ENCODE measurements at places on chromosomes 1 and 21.
A peak's percentile ranks its signal among the peaks of the same experiment; 100 is the strongest.

DNA sequence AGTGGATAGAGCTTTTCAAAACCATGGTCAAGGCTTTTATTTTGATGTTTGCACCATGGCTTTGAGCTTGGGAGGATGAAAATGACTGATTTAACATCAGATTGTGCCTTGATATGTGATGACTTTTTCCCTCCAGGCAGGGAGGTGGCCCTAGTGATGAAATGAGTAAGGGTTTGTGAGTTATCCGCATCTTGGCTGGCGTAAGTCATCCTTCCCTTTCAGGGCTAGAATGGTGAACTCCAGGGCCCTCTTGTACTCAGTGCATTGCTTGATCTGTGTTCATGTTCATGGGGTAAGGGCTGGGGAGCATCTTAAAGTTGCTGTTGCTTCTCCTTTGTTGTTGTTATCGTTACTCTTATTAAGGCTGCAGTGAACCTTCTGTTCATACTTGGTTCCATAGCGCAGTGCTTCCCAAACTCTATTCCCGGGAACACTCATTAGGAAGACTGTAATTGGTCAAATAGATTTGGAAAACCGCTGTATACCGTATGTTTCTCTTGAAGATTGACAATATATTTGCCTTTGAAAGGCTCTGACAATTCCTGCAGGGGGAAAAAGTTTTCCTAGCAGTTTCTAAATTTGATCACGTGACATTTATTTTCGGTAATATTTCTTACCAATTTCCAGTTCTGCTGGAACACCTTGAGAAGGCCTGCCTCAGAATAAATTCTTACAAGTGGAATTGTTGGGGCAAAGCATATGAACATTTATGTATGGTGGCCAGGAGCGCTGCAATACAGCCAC lies 23.1 kb downstream of the GPR137B start:
- DNase-seq = no peak

DNA sequence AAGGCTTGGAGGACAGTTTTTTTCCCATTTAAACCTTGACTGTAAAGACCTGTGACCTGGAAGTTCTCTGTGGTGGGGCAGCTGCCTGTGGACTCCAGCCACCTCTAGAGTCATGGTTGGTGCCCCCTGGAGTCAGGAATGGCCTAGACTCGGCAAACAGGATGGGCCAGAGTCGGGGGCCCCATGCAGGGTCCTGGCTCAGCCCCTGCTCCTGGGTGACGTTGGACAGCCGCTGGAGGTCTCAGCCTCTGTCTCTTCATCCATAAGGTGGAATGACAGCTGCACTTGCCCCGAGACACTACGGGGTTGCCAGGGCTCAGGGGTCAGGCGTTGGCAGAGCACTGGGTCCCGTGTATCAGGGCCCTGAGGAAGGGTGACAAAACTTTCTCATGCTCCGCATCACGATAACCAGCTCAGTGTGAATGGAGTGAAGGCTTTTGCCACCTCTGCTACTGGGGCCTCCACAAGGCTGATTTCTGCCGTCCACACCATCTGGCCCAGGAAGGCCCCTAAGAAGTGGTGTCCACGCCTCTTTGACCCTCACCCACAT lies 58.5 kb upstream of the TTC34 start:
- DNase-seq = no peak

- peak; percentile 21 for DNase-seq
These were observed 160.9 kb downstream of the GABPA start for GRCh38 chr21:25895565-25896205.

DNA sequence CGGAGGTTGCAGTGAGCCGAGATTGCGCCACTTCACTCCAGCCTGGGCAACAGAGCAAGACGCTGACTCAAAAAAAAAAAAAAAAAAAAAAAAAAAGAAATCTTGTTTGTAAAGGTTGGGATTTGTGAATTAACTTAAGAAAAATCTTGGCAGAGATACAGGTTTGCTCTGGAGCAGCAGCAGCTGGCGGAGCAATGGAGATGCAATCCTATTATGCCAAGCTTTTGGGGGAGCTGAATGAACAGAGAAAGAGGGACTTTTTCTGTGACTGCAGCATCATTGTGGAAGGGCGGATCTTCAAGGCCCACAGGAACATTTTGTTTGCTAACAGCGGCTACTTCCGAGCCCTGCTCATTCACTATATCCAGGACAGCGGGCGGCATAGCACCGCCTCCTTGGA lies 5.6 kb downstream of the ZBTB8B start:
- no peak for DNase-seq

- no peak for DNase-seq
These were observed 231.3 kb downstream of the C1orf94 start for GRCh38 chr1:34408011-34408410.

- no peak for DNase-seq
These were observed 5.4 kb upstream of the LRRC40 start for GRCh38 chr1:70210820-70211219.

GRCh38 chr1:156623946-156624813 lies 5.0 kb downstream of the HAPLN2 start:
- peak; percentile 81 for DNase-seq

DNA sequence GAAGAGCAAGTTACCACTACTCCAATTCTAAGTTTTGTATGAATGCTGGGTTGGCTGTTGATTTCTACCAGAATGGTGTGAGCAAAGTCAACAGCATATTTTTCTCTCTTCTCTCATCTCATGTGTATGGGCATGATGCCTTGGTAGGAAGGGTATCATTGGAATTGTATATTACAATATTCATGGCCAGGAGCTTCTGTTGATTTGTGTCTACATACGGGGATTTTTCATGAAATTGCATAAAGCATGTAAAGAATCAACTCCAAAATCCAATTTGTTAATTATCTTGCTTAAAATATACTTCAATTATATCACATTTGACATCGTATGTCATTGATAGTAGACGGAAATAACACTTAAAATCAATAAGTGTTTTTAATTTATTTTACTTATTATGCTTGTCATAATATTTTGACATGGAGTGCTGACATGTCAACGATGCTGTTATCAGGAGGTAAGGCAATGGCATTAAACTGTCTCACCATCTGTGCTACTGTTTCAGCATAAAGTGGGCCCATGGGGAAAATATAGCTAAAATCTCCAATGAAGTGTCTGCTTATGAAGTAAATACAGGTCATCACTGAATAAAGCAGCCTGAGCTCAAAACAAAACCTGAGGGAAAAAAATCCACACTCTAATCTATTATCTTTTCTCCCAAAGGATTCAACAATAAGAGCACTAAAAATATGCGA lies 142.2 kb upstream of the NBPF11 start:
- no peak for DNase-seq

DNA sequence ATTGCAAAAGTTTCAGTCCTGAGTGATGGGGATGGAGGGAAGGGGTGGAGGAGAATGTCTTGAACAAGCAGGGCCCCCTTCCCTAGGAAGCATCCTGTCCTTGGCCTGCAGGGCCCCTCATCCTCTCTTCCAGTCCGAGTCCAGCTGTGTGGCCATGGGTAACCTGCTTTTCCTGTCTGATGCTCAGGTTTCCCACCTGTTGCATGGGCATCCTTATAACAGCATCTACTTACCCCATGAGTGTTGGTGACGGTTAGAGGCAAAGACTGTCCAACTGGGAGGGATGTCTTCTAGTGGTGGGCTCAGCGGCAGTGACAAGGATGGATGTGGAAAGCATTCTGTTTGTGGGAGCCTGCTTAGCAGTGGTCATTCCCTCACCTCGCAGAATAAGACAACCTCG lies 1.9 kb downstream of the UBL4B start:
- DNase-seq = no peak

- DNase-seq = no peak
These were observed 9.7 kb upstream of the PRDX6 start for GRCh38 chr1:173467426-173467825.

DNA sequence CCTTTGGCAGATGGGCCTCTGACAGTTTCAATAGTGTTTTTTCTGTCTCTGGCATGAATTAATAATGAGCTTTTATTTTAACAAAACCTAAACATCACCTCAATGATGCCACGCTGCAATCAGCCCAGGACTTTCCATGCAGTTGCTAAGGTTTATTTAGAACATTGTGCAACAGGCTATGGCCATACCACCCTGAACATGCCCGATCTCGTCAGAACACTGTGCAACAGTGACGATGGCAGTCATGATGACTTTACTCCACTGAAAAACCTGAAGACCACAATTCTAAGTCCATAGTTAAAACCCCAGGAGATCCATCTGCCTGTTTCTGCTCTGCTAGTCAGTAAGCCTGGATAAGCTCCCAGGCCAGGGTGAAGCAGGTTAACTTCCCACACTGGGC lies 310.0 kb downstream of the PBX1 start:
- DNase-seq = no peak

DNA sequence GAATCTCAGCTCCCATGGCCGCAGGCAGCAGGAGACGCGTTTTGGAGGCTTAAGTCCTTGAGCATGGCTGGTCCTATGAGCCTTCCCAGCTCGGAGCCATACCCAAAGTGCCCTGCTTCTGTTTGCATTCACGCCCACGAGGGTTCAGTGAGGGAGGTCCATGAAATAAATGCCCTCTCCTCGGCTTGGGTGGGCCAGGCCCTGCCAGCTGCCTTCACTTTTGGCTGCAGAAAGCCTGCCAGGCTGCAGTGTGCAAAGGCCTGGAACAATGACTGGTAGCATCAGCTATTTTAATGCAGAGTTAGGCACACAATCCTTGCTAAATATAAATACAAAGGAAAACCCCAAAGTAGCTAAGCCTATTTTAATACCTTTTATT lies 49.4 kb downstream of the H3-3A start:
- DNase-seq = no peak

- no peak for DNase-seq
These were observed 476 bp downstream of the AXDND1 start for GRCh38 chr1:179366093-179366800.

GRCh38 chr1:6971699-6972098 lies 186.4 kb downstream of the CAMTA1 start:
- DNase-seq = no peak

GRCh38 chr1:116409751-116410191 lies 36.7 kb downstream of the ATP1A1 start:
- DNase-seq = peak; percentile 53

DNA sequence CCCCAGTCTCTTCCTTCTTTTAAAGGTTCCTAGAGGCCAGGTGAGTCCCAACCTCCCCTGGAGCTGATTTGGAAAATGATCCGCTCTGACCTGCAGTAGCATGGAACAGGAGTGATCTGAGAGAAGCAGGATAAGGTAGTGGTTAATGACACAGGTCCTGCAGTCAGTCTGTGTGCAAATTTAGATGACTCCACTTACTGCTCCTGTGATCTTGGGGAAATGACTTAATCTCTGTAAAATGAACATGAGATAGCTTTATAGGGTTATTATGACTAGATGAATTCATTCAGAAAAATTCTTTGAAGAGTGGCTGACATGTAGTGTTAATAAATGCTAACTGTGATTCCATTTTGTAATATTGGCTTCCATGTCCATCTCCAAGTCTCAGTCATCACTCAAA lies 374.9 kb upstream of the CAMK1G start:
- no peak for DNase-seq

- no peak for DNase-seq
These were observed 511 bp upstream of the RABGAP1L start for GRCh38 chr1:174158767-174159251.

DNA sequence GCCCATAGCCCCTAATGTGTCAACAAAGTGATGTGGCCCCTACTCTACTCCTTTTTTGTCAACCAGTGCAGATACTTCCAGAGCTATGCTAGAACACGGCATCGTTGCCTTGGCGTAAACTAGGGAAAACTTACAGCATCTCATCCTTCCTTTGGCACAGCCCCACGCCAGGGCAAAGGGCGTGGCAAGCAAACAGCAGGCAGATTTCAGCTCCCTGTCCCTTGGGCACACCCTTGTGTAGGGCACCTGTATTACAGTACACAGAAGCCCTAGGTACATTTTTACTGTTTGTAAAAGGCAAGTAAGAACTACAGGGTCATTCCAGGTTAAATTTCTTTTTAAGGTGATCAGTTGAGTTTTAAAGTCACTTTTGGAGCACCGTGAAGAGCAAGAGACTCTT lies 29.3 kb downstream of the PRDX6 start:
- no peak for DNase-seq

DNA sequence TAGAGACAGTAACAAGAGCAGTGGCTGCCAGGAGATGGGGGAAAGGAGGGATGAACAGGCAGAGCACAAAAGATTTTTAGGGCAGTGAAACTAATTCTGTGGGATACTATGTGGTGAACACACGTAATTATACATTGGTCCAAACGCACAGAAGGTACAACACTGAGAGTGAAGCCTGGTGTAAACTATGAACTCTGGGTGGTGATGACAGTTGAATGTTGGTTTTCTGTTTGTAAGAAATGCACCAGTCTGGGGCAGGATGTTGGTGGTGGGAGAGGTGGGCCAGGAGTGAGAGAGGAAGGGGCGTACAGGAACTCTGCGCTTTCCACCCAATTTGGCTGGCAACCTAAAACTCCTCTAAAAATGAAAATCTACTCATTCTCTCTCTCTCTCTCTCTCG lies 50.2 kb upstream of the TIAM1 start:
- DNase-seq = no peak

All from K562 (cell line).